ENCODE measurements at places on chromosomes 11 and 22.

- DNase-seq: no peak
Measured at GRCh38 chr22:18985780-18986179, 49.7 kb upstream of the PRODH start.

GRCh38 chr22:44723801-44724200 is 21.8 kb downstream of the PRR5 start:
- DNase-seq: no peak

DNA sequence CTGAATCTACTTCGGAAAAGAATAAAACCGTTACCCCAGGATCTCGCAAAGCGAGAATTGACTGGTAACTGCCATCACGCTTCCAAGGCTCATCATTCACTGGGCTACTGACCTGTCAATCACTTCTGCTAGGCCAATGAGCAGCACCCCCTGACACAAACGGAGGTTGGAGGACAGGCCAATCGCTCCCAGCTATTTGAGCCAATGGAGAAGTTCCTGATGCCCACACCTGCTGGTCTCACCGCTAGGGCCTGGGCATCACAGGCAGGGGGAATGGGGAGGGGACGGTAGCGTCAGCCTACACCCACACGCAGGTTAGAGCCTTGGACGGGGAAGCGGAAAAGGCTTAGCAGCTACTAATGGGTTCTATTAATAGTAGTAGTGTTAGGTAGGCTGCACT is 56.7 kb upstream of the CHST1 start:
- DNase-seq: no peak

GRCh38 chr11:73259406-73260126 is 12.6 kb upstream of the P2RY6 start:
- DNase-seq: no peak

DNA sequence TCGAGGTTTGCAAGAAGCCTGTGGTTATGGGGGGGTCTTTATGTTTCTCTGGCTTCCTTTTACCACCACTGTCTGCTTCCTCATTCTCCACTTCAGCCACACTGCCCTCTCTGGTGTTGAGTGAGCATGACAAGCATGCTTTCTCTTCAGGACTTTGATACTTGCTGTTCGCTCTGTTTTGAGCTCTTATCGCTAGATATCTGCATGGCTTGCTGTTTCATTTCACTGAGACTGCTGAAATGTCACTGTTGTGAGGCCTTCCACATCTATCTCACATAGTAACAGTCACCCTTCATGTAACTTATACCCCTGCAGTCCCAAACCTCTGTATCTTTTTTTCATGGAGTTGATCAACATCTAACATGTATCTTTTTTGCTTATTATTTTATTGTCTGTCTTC is 59.8 kb downstream of the TMEM135 start:
- no peak for DNase-seq

GRCh38 chr22:35657571-35658312 is 9.5 kb downstream of the APOL6 start:
- no peak for DNase-seq

GRCh38 chr22:17157714-17158113 is 1.4 kb downstream of the HDHD5 start:
- no peak for DNase-seq

DNA sequence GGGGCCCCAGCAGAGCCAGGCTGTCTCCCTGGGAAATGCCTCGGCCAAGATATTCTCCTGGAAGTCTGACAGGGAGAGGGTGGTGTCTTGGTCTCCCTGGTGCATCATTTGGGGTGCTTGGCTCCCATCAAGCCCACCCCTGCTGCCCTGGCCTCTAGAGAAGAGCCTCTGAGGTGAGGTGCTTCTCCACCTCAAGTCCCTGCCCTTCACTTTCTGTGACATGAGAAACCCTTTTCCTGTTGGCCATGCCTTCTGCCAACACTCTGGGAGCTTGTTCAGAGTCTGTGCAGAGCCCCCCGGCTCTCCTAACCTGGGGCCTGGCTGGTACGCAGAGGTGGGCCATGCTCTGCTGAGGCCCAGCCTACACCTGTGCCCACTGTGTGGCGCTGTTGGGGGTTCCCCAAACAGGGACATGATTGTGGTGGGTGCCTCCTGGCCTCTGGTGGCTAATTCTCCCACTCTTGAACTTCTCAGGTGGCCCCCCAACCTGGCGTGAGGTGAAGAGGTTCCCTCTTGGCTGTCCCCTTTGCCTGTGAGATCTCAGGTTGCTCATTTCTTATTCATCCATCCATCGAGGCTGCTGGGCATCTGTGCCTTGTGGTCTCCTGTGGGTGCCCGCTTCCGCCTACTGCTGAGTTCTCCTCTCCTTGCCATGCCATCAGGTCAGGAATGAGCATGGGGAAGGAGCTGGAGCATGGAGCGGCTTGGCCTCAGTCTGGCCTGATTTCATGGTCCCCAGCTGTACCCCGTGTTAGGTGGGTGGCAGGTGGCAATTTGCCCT is 19.2 kb upstream of the DGCR8 start:
- DNase-seq: no peak

DNA sequence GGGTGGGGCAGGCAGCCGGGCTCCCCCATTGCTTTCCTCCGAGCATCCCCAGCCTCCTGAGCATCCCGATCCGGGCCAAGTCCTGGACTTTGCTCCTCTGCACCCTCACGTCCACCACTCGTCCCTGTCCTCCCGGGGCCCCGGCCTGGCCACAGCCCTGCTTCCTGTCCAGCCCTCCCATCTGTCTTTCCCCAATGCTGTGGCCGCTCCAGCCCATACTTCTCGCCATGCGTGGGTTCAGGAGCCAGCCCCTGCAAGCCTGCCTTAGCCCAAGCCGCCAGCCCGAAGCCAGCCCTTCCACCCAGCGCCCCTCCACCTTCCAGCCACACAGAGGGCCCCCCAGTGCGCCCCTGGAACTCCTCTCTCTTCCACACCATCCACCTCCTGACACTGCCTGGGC is 23.8 kb downstream of the MRPL23 start:
- DNase-seq: no peak

- no peak for DNase-seq
Measured at GRCh38 chr11:96159968-96160367, 183.0 kb downstream of the MAML2 start.

DNA sequence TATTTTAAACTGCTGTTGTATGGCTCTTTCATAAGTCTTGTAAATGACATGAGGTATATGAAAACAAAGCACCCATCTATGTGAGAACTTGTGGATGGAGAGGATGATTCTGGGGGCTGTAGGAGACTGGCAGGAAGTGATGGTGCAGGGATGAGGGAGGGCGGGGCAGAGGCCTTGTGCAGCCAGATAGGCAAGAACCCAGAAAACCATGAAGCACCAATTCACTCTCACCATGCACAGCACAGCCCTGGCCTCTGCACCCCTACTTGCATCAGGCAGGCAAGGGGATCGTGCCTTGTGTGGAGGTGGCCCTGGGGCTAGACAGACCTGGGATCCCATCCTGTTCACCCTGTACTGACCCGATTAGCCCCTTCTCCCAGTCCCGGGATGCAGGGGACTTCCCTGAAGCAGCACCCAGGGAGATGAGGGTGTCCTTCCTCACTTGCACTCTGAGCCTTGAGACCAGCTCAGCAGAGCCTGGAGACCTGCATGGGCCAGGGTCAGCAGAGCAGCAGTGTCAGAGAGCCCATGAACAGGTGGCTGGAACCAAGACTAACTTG is 85.5 kb downstream of the MORC2 start:
- DNase-seq: no peak

DNA sequence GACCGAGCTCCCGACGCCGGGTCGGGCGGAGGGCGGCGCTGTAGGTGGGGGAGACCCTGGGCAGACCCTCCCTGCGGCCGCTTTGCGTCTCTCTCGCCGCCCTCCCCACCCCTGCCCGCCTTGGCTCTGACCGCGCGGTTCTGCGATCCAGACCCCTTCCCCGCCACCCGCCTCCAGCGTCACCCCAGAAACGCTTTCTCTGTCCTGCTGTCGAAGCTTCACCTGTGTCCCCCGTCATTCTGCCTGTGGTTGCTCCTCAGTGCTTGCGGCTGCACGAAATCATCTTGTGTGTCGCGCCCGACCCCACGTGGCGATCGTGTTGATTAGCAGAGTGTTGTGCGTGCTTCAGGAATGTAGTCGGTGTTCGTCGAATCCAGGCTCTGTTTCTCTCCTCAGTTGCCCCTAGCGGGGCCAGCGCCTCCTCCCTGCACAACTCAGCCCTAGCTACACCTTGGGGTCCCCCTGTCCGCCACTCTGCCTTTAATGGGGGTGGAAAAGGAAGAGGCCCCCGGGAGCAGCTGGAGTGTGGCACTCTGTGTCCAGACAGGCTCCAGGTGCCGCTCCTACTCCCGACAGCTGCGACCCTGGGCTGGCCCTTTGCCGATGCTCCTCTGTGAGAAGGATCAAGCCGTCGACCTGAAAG is 851 bp downstream of the PTDSS2 start:
- DNase-seq: peak; percentile 56

- no peak for DNase-seq
Measured at GRCh38 chr11:38594895-38595294, 1996.9 kb upstream of the RAG2 start.

GRCh38 chr11:72220696-72221363 is 3.7 kb upstream of the INPPL1 start:
- DNase-seq: no peak

DNA sequence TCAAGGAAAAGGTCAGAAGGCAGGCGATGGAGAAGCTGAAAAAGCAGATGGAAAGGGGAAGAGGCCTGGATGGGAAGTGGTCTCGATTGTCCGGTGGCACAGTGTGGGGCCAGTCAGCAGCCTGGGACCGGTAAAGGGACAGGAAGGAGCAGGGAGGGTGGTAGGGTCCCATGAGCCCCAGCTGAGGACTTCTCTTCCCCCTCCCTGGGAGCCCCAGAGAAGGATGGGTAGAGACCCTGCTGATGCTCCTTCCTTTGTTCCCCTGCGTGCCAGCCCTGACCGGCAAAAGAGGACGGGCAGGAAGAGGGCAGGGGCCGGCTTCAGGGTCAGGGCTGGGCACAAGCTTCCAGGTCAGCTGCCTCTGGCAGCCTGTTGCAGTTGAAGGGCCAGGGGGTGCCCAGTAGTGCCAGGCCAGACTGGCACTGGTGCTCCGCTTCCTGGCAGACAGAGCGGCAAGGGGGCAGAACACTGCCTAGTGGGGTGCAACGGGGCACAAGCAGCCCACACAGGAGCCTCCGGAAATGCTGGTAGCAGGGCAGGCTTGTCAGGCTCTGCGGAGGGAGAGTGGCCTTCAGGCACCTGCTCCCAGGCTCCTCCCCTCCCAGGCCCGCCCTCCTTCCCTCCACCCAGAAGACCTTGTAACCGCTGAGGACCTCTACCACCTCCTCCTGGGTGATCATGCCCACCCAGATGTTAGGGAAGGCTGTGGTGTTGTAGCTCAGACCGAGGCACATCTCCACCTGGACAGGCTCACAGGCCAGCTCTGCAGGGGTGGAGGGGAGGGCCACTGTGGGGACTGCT is 739 bp upstream of the C1QTNF5 start:
- DNase-seq: no peak

- DNase-seq: no peak
Measured at GRCh38 chr22:17897858-17898257, 123.6 kb upstream of the BID start.

- DNase-seq: no peak
Measured at GRCh38 chr22:38704654-38705234, 1.0 kb upstream of the GTPBP1 start.

- no peak for DNase-seq
Measured at GRCh38 chr11:69791276-69792180, 16.4 kb upstream of the FGF4 start.

- DNase-seq: no peak
Measured at GRCh38 chr11:62919898-62920640, 1.1 kb downstream of the CHRM1 start.

GRCh38 chr11:79160791-79161403 is 279.9 kb downstream of the TENM4 start:
- DNase-seq: no peak

- DNase-seq: no peak
Measured at GRCh38 chr11:71979602-71980001, 19.1 kb upstream of the IL18BP start.

- DNase-seq: no peak
Measured at GRCh38 chr11:119622454-119623143, 106.4 kb downstream of the NECTIN1 start.

- no peak for DNase-seq
Measured at GRCh38 chr11:83540728-83541127, 254.6 kb upstream of the CCDC90B start.

GRCh38 chr11:57417056-57417455 is 9.9 kb downstream of the SLC43A3 start:
- DNase-seq: no peak

DNA sequence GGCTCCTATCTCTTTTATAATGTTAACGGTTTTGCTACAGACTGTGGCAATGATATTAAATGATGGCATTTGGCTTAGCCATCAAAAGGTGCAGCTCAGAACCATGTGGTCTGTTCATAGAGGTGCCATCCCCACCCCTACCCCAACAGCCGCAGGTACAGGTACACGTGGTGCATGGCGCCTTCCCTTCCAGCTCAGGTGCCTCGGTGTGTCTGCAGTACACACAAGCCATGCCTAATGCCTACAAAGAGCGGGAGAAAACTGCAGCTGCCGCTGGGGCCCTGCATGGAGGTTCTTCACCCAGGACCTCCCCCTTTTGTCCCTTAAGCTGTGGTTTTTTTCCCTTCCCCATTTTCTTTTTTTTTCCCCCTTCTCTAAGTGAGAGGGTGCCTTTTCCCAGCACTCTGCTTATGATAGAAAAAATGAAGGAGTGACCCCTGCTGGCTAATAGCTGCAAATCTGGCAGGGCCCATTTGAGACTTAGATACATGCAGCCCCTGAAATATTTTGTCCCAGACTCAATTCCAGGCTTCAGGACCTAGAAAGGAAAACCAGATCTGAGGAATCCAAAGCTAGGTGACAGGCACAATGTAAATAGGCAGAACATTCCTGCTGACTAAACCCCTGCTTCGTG is 6.5 kb downstream of the OR52M1 start:
- DNase-seq: no peak

DNA sequence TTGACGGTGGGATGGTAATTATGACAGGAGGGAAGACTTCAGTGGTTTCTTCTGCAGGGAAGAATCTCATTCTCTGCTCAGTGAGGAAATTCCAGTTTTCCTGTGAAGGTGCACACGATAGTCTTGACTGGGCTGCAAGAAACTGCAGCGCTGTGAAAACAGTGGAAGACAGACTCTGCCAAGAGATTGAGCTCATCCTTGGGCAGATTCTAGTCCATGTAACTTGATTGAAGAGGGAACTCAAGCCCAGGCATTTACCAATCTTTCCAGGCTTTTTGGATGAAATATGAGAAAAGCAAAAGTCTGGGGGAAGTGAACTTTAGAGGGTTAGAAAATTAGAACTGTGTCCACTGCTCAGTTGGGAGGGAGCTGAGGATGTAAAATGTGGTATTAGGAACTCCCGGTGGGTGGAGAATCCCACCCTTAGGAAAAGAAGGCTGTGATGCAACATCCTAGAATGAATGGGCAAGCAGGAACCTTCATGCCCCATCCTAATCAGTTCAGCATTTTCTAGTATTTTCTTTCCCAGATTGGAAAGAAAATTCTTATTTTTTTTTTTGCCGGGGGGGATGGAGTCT is 212.6 kb downstream of the DBX1 start:
- DNase-seq: no peak

DNA sequence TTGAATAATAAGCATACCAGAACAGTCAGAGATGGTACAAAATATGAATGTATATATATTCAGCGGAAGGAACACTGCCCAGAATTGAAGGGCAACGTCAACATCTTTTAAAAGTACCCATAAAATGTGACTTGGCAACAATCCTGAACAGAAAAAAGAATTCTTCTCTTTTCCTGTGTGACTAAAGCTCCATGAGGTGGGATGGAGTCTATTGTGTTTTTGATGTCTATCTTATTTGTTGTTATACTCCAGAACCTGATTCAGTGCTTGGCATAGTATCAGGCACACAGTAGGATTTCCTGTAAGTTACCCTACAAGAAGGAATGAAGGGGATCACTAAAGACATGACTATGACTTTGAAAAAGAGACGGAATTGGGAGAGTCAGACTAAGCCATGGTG is 10.3 kb downstream of the LDLRAD3 start:
- DNase-seq: no peak
